ENCODE measurements at places on chromosomes 1 and 21.

DNA sequence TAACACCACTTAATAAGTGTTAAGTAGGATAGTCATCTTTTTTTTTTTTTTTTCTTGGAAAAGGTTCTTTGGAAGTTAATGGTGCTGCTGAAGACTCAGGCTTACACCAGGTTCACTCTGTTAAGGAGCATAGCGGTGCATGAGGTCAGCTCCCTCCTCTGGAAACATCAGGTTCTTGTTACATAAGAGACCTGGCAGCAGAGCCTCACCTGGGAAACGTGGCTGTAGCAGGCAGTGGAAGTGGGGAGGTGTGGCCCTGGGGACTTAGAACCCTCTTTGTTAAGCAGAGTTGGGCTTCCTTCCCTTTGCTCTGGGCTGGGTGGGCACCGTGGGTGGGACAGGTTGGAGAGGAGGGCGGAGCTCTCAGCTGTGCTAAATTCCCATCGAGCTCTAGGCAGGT lies 104.1 kb downstream of the CNIH3 start:
- DNase-seq, result no peak

- no peak for DNase-seq
These were observed 6.6 kb upstream of the AK4 start for GRCh38 chr1:65141394-65141793.

DNA sequence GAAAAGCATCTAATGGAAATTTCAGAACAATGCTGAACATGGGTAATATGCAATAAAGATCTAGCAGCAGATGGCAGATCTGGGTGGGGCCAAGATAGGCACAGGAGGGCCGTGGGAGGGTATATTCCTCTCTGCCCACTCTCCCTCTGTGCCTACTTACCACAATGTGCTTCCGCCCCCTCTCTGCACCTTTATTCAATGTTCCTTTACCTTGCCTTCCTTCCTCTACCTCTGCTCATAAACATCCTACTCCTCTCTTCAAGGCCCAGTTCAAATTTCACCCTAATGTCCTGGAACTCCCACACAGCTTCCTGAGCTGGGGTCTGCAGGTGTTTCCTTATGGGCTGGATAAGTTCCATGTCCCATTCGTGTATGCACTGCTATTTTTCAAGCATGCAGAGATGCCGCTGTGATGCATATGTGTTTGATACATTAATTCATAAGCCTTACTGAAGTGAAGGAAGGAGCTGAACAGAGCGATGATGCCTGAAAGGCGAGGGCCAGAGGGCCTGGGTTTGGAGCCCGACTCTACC lies 65.6 kb upstream of the EDEM3 start:
- DNase-seq, result no peak

DNA sequence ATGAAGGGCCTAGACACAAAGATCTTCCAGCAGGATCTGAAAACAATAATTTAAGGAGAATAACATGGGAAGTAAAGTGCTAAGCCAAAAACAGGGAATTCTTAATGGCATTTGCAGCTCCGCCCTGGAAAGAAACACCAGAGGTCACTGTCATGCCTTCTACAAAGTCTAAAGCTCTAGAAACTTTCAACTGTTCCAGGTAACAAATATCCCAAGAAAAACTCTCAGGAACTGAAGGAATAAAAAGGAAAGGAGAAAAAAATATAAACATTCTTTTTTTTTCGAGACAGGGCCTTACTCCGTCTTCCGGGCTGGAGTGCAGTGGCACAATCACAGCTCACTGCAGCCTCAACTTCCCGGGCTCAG lies 13.2 kb downstream of the ZC3H12A start:
- no peak for DNase-seq

DNA sequence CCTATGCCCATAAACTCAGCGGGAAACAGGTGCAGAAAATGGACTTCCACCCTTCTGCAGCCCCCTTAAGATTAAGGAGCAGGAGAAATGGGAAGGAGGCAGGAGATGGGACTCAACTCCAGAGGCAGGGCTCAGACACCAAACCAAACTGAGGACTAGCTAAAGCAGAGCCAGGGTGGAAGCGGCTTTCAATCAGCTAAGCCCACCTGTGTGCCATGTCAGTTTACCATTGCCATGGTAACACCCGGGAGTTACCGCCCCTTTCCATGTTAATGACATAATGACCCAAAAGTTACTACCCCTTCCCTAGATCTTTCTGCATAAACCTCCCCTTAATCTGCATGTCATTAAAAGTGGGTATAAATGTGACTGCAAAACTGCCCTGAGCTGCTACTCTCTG lies 653.5 kb downstream of the PTPRU start:
- no peak for DNase-seq

DNA sequence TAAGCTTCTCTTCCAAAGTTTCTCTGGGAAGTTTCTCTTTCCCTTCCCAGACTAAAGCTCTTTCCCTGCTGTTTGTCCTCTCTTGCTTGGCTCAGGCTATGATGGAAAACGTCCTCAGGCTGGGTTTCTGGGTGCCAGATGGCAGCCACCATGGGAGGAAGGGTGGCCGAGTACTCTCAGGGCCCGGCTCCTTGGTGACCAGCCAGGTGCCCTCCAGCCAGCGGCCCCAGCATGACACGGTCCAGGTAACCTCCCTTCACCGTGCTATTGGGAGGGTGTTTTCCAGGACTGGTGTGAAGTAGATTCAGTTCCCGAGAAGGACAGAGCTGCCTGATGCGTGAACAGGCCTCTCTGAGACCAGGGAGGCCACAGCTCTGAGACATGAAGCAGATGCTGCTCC lies 60.3 kb downstream of the KIF26B start:
- DNase-seq, result no peak

- no peak for DNase-seq
These were observed 145.6 kb downstream of the FMN2 start for GRCh38 chr1:240237305-240237721.

DNA sequence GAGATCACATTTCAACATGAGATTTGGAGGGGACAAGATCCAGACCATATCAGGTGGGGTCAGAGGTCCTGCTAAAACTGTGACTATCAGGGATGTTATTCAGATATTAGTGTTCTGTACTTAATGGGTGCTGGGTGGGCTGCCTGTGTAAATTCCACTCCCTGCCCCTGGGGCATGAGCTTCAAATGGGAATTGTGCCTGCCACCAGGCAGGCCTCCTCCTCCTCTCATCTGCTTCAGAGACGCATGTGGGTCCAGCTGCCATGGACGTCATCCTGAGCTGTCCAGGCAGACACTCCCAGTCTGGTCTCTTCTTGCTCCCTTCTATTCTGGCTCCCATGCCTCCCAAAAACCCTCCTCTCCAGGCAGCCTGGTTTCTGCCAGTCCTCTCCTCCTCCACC lies 10.4 kb downstream of the QSOX1 start:
- DNase-seq, result no peak

DNA sequence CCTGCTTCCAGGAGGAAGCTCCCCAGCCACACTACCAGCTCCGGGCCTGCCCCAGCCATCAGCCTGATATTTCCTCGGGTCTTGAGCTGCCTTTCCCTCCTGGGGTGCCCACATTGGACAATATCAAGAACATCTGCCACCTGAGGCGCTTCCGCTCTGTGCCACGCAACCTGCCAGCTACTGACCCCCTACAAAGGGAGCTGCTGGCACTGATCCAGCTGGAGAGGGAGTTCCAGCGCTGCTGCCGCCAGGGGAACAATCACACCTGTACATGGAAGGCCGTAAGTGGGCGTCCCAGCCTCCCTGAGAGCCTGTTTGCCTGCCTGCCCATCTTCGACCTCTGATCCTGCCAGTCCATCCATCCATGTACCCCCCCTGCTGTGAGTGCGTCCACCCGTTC lies 3.6 kb downstream of the ECM1 start:
- no peak for DNase-seq

- DNase-seq, result no peak
These were observed 2.5 kb upstream of the SLC16A4 start for GRCh38 chr1:110393286-110393685.

- DNase-seq, result no peak
These were observed 54.8 kb downstream of the PIK3R3 start for GRCh38 chr1:46077644-46078043.

DNA sequence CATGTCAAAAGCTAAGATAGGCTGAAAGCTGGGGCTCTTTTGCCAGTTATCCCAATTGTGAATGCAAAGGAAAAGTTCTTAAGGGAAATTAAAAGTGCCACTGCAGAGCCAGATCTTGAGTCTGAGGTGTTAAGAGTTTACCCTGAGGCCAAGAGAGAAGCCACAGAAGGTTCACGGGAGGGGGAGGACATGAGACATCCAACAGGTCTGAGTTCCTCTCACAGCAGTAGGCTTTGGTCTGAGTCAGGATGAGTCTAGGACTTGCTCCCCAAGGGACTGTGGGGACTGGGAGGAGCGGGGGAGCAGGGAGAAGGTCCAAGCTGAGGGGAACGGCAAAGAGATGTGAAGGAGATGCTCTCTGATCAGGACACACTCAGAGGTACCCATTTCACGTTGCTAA lies 411.2 kb upstream of the CAMK1G start:
- no peak for DNase-seq

DNA sequence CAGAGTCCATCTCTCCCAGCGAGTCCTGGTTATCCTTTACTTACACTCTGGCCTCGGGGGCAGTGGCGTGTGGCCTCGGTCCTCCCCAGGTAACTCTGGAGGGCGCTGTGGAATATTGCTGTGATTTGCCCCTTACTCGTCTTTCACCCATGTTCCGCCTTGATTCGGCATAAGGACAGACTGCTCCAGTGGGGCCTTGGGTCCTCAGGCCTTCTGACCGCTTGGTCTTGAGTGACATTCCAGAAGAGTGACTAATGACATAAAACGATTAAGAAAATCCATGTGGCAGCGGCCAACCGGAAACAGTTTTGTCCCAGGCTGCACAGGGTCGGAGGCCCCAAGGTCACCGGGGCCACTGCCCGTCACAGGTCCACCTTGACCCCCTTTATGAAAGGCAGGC lies 11.0 kb downstream of the ICMT start:
- DNase-seq, result no peak

DNA sequence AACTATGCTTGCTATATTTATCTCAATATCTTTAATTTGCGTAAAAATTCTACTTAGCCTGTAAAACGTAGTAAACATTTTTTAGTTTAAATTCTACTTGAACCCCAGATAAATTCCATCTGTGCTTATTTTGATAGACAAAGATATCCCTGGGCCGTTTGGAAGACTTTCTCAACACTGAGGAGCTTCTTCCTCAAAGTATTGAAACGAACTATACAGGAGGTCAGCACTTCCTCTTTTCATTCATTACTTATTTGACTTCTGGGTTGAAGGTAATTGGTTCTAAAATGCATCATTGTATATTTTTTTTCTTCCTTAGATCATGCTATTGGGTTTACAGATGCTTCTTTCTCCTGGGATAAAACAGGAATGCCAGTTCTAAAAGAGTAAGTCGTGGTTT lies 74.7 kb downstream of the HSPA13 start:
- DNase-seq, result no peak

DNA sequence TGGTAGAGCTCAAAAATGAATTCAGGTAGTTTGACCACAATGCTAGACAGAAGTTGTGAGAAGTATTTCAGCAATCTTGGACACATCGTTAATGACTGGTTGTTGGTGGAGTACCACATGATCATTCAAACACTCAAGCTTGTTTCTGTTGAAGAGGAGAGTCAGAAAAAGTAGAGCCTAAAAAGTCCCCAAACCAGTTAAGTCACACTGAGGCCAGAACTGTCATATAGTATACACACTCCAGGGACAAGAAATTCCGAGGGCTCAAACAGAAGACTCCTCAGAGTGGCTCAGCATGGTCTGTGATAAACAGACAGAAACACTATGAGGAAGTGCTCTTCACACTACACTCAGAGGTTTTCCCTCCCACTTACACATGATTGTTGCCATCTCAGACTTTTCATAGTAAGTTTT lies 5.8 kb downstream of the TRIM33 start:
- DNase-seq, result no peak

DNA sequence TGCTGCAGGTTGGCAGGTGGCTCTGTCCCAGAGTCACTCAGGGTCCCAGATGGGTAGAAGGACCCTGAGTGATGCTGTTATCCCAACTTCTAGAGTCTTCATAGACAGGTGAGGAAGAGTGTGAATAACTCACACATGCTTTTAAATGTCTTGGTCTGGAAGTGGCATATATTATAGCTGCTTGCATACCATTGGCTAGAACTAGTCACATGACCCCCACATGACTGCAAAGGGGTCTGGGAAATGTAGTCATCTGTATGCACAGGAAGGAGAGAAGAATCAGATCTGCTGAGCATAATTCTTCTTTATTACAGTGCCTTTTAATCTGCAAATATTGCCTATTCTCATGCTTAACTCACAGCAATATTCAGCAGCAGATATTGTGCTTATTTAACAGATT lies 28.2 kb upstream of the KLHDC7A start:
- no peak for DNase-seq

GRCh38 chr1:218250492-218250891 lies 34.6 kb upstream of the RRP15 start:
- DNase-seq, result no peak

DNA sequence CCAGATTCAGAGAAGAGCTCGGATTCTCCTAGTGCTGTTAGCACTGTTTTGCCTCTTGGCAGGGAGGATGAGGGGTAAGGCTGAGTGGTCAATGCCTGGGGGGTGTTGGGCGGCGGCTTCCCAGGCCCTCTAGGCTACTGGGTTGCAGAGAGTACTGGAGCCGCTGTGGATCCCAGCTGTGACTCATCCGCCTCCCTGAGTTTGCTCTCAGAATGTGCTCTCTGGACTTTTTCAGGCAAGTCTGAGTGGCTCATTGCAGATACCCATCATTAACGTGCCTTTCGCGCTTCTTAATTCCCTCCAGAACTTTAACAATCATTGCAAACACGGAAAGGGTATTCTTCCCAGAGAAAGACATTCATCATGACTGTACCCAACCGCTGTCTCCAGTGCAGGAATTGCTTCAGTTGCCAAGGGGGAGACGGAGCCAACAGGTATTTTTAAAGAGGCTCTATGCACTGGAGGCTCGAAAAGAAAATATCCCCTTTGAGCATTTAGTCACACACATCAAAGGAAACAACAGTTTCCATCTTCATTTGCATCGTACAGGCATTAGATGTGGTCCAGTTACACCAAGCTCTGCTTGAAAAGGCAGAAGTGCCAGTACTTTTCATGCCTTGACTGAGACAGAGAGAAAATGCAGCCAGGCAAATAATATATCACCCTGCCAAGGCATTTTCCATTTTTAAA lies 14.4 kb upstream of the CAMTA1 start:
- DNase-seq, result no peak

DNA sequence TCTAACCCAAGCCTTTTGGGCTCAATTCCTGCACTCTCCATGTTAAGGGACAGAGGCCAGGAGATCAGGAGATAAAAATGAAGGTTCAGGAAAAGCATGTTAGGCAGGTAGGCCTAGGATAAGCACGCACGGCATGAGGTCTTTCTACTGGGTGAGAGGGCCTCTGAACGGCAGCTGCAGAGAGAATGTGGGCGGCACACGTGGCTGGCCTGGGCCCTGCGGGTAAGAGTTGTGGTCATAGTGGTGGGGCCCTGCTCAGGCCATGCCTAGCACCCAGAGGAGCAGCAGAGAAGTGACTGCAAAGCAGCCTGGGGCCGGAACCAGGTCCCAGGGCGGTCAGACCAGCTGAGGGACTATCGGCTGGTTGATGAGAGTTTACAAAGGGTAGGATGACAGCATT lies 7.5 kb upstream of the FOXO6 start:
- DNase-seq, result no peak

GRCh38 chr21:46144464-46145070 lies 10.8 kb downstream of the FTCD start:
- DNase-seq, result no peak

Data from activated T-helper 1 cell treated with anti-CD3 and anti-CD28 coated beads, Interleukin-12 subunit alpha, Interleukin-12 subunit beta, Interleukin-2, Interleukin-4 antibody, amounts not matched to agents 30 ng/mL and 10 ng/mL and 1 ng/mL, durations not matched to agents 14 hours and 24 hours and 36 hours (primary cell).